Heart left ventricle (tissue), 16 donors: ENCODE measurements at places on chromosomes 5 and 9. TPM values are rescaled to one million over a fixed set of nuclear protein-coding genes. Genes with fewer than 3 reads are reported as not detected.

- DNase-seq = no peak
Observed at GRCh38 chr5:91345461-91345860, 37.7 kb downstream of the ARRDC3 start.

- DNase-seq = no peak
Observed at GRCh38 chr9:126459126-126459525, 132.5 kb downstream of the MVB12B start.

GRCh38 chr5:150399524-150400211 is 13.0 kb downstream of the CD74 start:
- no peak for DNase-seq

DNA sequence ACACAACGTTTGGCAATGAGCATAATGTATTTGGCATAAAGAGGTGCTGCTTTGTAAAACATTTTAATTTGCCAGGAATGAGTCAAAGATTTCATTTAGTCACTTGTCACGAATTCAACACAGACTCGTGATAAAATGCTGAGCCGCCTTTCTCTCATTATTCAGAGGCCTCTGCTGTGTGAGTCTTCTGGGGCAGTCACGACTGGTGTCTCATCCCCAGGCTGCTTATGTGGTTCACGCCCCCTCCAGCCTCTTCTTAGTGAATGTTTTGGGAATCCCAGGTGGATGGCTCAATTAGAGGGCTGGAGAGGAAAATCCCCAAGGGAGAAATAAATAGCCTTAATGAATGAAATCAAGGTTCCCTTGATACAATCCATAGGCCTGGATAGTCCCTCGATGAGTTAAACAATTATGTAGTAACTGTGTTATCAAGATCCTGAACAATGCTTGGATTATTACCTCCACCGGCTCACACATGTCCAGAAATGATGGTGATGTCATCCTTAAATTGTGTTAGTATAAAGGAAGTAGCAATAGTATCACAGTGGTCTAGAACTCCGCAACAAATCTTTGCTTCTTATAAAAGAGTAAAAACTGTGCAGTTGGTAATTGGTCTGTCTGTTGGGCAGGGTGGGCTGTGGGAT is 192.1 kb upstream of the ADAMTS16 start:
- no peak for DNase-seq

- no peak for DNase-seq
Observed at GRCh38 chr9:123583646-123584045, 227.6 kb downstream of the CRB2 start.

DNA sequence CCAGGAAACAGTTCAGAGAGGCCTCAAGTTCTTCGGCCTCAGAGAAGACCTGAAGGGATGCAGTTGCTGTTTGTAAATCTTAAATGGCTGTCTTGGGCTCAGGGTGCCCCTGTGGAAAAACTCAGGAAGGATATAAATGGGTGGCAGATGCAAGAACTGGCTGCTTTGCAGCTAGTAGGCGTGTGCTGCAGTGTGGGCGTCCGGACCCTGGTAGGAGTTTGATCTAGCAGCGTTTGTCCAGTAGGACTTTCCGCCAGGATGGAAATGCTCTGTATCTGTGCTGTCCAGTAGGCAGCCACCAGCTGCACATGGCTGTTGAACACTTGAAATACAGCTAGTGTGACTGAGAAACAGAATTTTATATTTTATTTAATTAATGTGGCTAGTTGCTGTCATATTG is 7.7 kb downstream of the CDX1 start:
- DNase-seq = no peak

DNA sequence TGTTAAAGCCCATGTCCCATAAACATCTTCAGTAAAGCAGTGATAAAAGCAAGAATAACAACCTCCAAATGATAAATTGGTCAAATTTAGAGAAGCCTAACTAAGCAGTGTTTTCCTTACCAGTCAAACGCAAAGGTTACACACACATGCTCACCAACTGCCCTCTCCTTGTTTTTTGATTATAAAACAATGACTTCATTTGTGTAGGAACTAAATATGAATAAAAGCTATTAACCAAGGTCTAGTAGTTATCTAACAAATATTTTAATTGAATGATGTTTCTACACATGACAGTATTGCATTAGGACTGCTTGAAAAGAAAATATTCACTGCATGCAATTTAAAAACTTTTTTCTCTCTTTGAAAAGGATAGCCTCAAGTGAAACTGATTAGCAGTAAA is 36.7 kb downstream of the PCA3 start:
- no peak for DNase-seq

The SLC4A9 gene
- total RNA-seq = 0.08 TPM
